ENCODE measurements at places on chromosomes 2 and 18.

GRCh38 chr2:17877811-17878280, 621 bp upstream of the KCNS3 start:
- no peak for DNase-seq

GRCh38 chr2:395886-396285, 108.0 kb upstream of the ALKAL2 start:
- no peak for DNase-seq

DNA sequence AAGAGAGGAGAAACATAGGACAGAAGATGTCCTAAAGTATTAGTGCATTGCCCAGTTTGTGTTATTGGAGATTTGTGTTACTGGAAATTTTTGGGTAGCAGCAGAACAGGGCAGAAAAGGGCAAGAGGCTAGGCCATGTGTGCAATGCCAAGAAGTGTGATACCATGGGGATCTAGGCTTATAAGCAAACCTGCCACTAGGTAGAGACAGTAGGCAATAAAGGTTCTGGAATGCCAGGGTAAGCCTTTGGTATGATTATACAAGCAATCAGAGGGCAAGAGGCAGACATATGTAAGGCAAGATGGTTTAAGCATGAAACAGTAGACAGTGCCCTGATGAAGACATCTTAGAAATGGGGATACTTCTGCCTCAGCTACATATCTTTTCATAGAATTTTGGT, 12.3 kb upstream of the CERS6 start:
- DNase-seq: no peak

GRCh38 chr2:5877360-5877759, 185.2 kb downstream of the SOX11 start:
- no peak for DNase-seq

DNA sequence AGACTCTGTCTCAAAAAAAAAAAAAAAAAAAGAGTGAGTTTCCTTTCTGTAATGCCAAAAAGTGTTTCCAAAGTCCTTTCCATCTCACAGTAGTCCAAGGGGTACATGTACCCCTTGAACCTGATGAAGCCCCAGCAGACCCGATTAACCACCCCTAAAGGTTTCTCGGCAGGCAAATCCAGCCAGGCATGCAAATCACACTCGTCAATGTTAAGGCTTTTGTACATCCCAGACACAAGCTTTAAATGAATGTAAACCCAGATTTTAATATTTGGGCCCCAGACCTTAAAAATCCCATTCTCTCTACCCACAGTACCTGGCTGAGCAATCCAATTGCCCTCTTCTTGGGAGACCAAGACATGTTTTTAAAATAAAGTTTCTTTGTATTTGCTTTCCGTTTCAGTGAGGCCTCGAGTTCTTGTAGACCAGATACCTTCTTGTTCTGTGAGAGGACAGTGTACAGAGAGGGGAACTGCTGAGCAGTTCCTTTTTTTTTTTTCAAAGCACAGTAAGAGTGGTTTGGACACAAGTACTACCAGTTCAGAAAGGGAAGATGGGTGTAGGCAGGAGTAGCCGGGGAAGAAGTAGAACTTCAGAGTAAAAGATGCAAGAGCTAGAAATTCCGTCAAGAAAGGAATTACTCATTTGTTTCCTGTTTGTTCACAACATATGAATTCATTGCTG, at the start of gene NLRC4:
NLRC4 (minus strand) TSS at position 465 of the 684 bp plus-strand sequence. CDS start 8,111 bp downstream, outside the sequence.
- no peak for DNase-seq

DNA sequence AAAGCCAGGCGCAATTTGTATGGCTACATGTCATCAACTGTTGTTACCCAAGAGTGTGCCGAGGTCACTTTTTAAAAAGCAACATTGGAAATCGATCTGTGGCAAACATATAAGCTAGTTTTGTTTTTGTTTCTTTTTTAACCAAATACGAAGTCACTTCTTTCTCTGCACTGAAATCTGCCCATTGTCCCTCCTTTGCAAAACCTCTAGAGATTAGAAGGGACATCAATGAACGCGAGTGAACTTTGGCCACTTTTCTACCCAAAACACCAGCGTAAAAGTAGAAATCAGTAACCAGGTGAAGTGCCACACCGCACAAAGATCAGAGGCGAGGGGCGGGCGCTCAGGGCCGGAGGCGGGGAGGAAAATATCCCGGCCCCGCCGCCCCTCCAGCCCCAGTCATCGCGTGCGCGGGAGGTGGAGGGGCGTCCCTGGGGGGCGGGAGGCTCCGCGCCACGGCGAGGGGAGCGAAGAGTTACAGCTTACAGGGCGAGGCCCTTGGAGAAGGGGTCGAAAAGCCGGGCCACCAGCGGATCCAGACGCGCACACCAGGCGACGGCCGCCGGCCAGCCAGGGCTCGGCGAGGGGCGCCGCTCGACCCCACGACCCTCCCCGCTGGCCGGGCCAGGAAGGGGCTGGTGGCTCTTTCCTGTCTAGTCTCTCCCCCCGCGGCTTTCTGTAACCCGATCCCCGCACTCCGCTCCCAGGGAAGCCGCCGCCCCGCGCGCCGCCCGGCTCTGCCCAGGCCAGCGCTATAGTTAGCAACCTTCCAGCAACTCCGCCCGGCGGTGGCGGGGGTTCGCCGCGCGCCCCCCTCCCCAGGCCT, 993 bp downstream of the RBMS1 start:
- DNase-seq: peak; percentile 55

GRCh38 chr2:205274801-205275200, 407.5 kb upstream of the NRP2 start:
- no peak for DNase-seq

GRCh38 chr2:225192869-225193268, 150.6 kb upstream of the DOCK10 start:
- DNase-seq: no peak

DNA sequence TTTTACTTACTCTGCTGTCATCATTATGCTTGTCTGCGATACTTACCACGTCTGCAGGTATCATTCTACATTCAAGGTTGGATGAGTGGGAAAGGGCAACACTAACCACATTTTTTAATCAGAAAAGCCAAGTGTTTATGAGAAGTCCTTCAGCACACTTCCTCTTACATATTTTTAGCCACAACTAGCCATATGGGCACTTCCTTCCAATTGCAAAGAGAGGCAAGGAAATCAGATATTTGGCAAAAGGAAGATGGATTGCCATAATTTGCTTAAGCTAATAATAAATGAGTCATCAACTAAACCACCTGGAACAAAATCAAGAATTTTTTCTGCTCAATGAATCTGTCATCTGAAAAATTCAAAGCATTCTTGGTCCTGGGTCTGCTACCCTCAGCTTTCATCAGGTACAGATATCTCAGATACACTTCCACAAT, 16.7 kb upstream of the MRO start:
- DNase-seq: peak; percentile 61

DNA sequence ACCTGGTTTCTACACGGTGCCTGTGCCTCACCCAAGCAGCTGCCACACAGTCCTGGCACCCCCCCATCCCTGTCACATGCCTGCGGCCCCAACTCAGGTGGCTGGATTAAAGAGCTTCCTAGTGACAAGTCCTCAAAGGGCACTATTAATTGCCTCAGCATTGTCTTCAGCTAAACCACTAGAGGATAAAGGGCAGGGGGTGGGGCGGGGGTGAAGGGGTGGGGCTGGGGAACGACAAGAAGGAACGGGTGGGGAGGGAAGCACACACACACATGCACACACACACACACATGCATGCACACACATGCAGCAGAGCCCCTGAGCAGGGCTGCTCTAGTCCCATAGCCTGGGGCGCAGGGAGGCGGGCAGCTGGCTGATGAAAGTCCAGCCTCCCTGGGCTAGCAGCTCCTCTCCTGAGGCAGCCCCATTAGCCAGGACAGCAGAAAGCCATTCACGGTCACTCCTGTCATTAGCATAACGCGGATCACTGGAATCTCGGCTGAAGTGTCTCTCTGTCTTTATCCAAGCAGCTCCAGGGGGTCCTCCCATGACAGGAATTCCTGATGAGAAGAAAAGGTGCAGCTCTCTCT, 7.4 kb upstream of the TEX261 start:
- no peak for DNase-seq

All from HTR-8/SVneo (cell line).